ENCODE measurements at places on chromosomes 11 and 22.

- no peak for ATAC-seq
Measured at GRCh38 chr22:20583471-20583922, 76.1 kb downstream of the MED15 start.

GRCh38 chr11:15190611-15191010 is 75.9 kb downstream of the INSC start:
- no peak for ATAC-seq

DNA sequence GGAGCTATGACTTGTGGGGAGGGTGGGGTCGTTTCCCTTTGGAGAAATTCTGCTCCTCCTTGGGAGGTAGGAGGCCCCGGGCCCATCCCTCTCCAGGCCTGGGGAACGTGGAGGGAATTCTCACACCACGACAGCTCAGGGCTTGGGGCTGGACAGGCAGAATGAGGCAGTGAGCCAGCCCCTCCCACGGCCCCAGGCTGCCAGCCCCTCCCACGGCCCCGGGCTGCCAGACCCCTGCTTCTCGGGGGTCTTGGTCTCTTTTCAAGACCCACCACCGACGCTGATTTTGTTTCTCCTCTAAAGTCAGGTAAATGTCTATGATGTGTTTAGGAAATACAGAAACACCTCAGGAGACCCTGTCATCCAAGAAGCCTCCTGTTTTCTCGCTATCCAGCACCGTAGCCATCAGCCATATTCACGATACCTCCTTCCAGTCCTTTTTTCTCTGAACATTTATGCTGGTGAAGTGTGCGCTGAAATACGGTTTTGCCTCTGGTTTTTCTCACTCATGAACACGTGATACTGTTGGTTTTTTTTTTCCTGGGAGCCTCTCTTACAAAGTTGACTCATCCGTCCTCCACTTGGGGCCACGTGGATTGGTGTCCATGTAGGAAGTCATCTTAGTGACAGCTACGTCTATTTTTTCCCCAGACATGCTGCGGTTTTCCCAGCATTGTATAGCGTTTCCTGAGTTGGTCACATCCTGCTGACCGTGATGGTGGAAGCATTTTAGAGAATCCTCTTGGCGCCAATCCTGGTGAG is 1219.6 kb downstream of the BRD1 start:
- ATAC-seq: no peak

DNA sequence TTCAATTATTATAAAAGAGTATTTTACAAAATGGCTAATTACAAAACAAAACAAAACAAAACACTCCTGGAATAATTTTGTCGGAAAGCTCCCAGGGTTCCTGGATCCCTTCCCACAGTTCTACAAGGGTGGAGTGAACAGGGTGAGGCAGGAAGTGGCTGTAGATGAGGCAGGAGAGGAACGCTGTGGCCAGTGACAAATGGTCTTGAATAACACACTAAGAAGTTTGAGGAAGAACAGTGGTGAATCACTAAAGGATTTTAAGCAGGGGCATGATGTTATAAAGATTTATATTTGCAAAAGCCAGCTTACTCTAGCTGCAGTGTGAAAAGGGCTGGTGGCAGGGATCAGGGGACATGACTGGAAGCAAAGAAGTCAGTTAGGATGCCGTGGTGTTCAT is 33.8 kb upstream of the APOA1 start:
- ATAC-seq: peak; percentile 90

DNA sequence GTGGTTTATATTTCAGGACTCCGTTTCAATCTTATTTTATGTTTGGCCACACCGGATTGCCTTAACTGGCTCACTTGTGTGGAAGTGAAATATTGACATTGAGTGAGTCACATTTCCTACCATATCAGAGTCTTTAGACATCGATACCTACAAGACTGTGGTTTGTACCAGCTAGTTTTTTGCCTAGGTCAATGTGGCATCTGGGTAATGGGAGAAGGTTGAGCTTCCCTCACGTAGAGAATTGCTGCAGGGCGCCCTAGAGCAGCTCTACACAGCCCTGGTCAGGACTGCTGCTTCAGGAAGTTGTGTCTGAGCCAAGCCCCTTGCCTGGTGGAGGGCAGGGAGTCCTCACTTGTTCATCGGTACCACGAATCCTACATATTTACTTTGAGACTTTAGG is 1.6 kb downstream of the GRAMD1B start:
- ATAC-seq: no peak

GRCh38 chr11:6790546-6790945 is 7.7 kb downstream of the OR2AG1 start:
- ATAC-seq: no peak

DNA sequence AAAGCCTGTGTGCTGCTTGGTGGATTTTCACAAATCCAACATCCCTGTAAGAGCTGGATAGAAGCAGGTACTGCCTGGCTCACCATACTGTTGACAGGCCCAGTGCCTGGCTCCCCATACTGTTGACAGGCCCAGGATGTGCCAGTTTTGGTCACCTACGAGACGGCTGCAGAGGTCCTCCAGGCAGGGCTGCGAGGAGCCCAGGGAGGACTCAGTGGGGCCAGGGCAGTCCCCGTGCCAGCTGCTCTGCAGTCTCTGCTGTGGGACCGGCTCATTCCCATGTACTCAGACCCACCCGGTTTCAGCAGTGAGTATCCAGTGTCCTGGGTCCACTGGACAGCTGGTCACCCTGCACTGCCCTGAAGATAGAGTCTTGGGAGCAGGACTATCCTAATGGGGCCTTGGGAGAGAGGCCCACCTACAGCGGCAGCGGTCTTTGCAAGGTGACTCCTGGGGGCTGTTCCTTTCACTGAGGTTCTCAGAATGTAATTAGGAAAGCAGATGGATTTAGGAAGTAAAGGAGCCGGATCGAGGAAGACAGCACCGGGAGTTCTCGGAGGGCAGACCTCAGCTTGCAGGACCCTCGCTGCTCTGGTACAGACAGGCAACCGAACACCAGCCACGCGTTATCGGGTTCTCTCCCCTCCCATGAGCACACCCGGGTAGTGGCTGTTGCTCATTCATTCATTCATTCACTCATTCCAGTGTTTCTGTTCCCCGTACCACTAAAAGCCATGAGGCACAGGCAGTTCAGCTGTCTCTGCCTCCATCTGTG is 106.1 kb downstream of the CTTN start:
- ATAC-seq: no peak

DNA sequence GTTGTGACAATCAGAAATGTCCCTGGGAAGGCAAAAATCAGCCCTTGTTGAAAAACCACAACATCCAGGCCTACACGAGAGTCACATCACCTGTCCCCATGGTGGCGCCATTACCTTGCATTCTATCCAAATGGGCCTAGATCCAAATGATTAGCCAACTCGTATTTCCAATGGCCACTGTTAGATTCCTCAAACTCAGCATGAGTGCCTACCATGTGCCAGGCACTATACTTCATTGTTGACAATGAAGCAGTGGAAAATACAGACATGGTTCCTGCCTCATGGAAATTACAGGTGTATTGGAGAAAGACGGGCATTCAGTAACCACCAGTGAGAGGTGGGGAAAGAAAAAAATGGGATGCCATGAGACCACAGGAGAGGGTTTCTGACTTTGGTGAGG is 29.8 kb upstream of the CREB3L1 start:
- ATAC-seq: peak; percentile 48

DNA sequence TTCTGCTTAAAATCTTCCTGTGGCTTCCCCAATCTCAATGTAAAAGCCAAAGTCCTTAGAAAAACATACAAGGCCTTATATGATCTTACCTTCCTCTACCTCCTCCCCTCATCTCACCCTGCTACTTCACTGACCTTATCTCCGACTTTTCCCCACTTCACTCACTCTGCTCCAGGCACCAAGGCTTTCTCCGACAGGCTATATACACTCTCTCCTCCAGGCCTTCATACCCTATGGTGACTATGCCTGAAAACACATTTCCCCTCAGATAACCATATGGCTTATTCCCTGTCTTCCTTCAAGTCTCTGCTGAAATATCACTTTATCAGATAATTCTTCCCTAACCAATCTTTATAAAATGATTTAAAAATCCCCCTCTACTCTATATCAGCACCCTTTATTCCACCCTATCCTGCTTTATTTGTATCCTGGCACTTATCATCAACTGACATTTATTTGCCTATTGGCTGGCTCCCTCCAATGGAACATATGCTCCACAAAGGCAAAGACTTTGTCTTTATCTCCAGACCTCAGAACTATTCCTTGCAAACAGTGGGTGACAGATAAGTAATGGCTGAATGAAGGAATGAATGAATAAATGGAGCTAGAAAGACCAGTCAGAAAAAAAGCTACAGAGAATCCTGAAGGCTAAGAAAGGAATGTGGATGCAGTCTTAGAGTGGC is 52.7 kb downstream of the PAK1 start:
- no peak for ATAC-seq

DNA sequence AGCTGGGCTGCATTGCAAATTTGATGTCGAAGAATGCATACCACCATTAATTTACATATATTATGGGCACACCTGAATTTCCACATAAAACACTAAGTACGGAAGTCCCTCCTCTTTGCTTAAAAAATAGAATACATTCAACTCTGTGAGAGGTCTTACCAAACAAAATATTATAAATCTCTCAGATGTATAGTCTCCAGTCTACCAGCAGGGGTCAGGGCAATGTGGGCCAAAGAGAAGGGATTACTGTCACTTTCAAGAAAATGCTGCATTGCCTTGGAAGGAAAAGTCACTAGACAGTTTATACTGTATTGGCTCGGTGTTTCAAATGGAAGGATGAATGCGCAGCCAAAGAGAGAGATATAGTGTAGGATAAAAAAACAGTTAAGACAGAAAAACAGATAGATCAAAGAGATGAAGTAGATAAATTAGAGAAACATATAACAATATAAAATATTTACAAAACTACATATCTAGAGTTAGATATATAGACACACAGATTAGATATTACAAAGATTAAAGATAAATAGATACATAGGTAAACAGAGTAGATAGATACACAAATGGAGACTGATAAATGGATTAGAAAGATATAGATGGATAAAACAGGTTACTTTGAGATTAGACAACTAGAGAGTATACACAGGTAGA is 20.9 kb downstream of the SERGEF start:
- peak; percentile 71 for ATAC-seq

DNA sequence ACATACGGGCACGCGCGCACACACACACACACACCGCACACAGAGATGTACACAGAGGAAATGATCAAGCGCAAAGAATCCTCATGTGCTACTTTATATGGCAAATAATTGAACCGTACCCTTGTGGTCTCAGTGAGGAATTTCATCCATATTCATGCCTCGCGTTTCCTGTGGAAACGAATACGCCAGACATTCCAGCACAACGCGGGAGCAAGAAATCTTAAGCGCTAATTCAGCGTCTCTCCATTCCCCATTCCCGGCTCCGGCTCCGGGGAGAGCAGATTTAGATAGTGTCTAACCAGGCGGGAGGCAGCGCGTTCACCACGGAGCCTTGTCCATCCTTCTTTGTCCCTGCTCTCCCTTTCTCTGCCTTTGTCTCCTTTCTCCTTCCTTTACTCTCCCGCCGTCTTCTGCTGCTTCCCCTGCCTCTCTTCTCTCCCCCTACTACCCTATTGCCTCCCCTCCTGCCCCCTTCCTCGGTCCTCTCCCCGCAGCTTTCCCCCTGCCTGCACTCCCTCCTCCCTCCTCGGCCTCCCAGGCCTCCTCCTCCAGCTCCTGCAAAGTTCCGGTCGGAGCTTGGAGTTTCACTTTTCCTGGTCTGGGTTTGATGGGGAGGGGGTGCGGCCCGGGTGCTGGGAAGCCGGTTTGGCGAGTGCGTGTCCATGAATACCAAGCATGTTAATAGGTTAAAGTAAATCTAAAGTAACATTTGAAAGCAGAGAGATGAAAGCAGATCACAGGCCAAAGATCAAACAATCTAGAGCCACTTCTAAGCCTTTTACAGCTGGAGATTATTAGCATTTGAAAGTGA is 579.3 kb downstream of the BUD13 start:
- ATAC-seq: peak; percentile 65

GRCh38 chr22:25482091-25482760 is 82.2 kb upstream of the GRK3 start:
- ATAC-seq: no peak

DNA sequence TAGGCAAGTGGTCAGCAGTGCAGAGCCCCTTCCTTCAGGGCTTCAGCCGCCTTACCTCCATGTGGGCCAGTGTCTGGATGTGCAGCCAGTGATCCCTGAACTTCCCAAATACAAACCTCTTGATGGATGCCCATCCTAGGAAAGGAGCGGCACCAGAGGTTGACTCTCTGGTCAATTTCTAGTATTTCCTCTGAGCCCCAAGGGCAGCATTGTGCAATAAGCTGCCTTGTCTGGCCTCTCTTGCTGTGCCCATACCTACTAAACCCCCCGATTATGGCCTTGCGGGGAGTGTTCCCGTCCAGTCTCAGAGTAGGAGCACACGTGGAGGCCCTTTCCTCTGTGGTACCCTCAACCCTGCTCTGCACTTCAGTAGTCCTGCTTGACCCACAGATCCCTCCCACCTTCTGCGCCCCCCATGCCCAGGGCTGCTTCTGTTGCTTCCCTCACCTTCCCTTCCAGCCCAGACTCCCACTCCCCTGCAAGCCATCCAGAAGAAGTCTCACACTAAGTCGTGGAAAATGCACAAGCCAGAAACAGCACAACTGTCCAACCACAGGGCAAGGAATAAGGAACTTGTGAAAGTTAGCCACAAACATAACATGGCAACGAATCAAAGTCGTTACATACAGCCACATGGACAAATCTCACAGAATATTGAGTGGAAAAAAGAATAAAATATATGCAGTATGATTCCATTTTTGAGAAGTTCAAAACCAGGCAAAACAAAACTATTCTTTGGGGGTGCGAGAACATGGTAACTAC is 39.6 kb upstream of the HORMAD2 start:
- no peak for ATAC-seq

DNA sequence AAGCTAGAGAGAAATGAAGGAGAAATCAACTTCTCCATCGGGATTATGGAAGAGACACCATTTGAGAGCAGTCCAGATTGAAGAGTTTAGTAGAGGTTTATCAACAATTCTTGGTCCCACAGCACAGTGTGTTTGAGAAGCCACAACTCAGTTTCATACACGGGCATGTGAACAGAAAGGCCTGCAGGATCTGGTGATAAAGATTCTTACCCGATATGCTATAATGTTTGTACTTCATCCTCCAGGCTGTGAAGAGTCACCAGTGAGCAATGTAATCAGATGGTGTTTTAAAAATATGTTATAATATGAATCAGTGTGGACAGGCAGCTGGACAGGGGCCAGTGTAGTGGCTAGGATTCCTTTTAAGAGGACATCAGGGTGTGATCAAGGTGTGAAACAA is 29.7 kb upstream of the VWA5A start:
- ATAC-seq: no peak

- ATAC-seq: no peak
Measured at GRCh38 chr11:33452836-33453624, 195.8 kb downstream of the HIPK3 start.

DNA sequence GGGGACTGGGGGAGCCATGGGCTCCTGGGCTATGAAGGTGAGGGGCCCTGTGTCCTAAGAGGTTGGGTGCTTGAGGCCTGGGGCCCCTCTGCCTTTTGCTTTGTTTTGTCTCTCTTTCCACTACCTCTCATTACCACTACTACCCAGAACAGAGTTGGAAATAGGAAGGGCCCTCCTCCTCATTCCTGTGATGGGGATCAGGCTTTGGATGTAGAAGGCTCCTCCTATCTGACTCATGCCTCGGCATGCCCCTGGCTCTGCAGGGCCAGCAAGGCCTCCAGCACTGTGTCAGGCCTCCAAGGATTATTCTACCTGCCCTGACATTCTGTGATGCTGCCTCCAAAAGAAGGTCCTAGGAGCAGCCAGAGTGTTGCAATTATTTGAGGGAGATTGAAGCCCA is 766 bp downstream of the IZUMO1R start:
- ATAC-seq: peak; percentile 55

- ATAC-seq: peak; percentile 42
Measured at GRCh38 chr11:64148226-64148916, 17.5 kb downstream of the MACROD1 start.

Data from esophagus mucosa (tissue), 1 donor.